ENCODE measurements at places on chromosomes 11 and 22.

GRCh38 chr22:31286360-31287255 lies 5.7 kb downstream of the PIK3IP1 start:
- peak; percentile 56 for ATAC-seq

DNA sequence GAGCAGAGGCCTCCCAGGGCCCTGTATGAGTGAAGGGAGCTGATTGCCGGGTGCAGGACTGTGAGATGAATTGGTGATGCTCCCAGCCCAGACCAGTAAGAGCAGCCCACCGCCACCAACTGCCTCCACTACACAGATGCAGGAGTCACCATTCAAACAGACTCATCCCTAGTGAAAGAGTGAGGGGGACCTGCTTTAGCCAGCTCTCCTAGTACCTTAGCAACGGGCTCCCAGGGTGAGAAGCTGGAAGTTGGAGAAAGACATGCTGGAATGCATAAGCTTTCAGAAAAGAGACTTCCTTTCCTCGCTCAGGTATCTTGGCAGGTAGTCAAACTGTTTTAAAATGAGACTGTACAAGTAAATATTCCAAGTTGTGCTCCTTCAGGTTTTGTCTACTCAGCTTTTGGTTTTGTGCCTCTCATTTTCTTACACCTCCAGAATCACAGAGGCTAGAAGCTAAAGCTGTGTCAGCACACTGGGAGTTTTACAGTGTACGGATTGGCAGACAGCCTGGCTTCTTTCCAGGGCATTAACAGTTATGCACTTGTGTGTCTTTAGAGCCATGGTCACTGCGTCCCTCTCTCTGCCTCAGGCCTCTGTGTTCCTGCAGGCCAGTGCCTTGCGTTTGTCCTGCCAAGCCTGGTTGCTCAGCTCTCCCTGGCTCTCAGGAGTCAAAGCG lies 146.2 kb downstream of the ATXN10 start:
- no peak for ATAC-seq

DNA sequence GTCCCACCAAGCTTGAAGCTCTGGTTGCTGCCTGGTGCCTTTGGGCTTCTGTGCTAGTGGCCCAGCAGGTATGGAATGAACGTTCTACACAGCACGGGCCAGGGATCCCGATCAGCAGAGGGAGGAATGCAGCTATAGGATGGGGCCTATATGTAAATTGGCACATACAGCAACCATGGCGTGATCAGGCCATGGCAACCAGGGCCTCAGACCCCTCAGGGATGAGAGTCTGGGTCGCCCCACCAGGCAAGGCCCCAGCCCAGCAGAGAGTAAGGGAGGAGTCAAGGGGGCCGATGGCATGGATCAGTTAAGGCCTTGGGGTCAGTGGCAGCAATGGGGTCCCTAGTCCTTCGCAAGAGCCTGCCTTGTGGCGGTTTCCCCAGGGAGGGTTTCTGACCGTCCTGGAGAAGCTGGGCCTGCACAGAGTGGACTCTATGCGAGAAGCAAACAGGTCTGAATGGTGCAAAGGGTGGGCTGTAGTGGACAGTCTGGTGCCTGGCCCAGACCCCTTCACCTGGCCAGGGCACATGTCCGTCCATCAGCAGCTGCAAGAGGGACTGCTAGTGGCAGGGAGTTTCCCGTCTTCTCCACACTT lies 98.6 kb downstream of the RPS6KA4 start:
- ATAC-seq = no peak

DNA sequence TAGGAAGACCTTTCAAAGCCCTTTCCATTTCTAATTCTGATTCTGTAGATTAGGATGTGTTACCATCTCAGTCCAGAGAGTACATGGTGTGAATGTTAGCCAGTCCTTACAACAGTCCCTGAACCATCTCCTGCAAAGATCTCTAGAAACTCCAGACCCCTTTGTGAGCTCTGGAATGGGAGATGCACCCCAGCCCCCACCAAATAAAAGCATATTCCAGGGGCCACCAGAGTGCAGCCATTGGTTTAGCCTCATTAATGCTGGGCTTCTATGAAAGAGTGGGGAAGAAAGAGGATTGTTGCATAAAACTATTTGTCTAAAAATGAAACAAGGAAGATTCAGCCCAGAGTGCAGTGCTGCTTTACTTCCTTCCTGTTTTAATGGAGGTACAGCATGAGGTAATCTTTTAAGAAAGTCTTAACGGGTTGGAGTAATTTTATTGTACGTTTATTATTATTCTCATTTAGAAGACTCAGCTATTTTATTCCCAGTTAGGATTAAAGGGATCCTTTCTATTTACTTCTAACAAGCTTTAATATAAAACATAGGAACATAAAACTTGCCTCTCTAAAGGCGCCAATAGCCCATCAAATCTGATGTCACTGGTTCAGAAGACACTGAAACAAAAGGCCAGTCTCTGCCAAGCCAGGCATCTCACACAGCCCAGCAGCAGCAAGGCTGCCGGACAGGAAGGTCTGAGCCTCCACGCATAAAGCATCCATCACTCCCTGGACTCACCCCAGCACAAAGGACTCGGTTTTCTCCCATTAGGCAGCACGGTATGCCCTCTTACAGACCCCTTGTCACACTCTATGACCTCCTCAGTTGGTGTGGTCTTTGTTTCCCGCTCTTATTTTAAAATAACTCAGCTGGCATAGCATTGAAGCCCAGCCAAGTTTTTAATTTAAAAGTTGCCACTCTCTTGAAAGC lies 203.9 kb upstream of the BLID start:
- no peak for ATAC-seq

- ATAC-seq = no peak
Measured at GRCh38 chr11:106608677-106609076, 409.6 kb downstream of the GUCY1A2 start.

DNA sequence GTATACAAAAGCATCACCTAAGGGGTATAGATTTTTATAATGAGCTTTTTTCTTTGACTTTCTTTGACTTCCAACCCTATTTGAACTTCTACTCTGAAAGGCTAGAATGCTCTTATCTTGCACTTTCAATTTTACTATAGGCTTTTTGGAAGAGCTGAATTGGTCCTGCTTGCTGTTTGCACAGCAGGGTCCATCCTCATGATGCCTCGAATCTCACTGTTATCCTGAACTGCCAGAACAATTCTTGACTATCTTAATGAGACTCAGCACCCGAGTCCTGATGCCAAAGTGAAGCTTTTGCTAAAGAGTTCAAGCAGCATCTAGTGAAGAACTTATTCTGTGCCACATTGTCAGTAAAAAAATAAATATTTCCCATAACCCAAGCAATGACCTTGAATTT lies 488.3 kb upstream of the ANO5 start:
- ATAC-seq = no peak

- ATAC-seq = no peak
Measured at GRCh38 chr11:1921574-1922141, 2.2 kb downstream of the TNNT3 start.

GRCh38 chr11:12787847-12788246 lies 113.6 kb downstream of the TEAD1 start:
- ATAC-seq = no peak
